RKO (cell line): ENCODE measurements at places on chromosomes 11 and 22.

DNA sequence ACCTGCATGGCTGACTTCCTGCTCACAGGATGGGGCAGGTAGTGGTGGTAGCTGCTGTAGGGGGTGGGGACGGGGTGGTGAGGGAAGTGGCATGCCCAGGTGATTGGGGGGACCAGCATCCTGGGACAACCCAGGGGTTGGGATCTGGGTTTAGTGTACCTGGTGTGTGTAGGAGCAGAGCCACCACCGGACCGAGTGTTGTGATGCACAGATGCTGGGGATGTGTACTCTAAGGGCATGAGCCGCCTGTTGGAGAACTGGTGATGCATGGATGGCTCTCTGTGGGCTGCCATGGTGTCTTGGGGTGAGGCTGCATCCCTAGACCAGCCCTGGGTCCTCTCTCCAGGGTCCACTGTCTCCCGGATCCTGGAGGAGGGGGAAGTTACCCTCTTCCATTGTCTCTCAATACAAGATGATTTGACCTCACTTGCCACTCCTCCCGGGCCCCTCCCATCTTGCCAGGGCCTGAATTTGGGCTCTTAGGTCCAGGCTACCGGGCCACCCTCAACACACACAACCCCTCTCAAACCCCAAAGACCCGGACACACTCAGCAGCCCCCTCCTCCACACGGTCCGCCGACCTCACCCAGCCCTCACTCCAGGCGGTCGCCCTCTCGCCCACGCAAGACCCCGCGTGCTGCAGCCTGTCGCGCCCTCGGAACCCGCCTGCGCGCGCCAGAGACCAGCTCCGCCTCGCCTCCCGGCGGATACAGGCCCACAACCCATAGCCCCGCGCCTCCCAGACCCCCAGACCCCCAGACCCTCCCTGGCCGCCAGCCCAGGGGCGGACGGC, 619 bp downstream of the LRRC75B start:
- DNase-seq: peak; percentile 47

DNA sequence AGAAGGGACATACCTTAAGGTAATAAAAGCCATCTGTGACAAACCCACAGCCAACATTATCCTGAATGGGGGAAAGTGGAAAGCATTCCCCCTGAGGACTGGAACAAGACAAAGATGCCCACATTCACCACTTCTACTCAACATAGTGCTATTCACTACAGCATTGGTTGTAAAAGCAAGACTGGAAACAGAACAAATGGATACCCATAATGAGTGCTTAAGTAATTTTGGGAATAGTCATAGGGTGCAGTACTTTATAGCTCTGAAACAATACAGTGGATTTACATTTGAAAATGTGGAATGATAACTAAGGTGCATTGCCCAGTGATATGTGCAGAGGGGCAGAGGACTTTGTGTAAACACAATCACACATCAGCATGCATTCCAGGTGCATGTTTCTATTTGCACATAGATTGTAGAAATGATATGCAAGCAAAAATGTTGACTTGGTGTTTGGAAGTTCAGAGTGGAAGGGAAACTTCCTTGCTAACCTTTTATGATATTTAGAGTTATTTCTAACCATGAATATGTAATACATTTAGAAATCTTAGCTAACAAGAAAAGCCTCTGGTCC, 112.3 kb downstream of the IGLL1 start:
- DNase-seq: no peak

DNA sequence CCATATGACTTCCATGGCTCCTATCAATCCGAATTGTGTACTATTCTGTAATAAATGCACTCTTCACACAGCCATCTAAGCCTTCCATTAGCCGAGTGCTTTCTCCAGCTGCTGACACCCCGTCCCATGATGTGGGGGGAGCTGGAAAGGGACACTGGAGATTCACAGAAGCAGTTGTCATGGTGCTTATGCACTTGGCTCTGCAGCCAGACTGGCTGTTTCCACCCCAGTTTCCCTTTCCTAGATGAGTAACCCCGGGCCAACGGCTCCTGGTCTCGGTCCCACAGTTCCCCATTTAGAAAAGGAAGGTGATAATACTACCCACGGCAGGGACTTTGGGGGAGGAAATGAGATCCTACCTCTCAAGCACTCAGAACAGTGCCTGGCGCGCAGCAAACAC, 244.9 kb upstream of the SYN3 start:
- no peak for DNase-seq

GRCh38 chr22:37855462-37855861, 6.2 kb downstream of the EIF3L start:
- DNase-seq: no peak

DNA sequence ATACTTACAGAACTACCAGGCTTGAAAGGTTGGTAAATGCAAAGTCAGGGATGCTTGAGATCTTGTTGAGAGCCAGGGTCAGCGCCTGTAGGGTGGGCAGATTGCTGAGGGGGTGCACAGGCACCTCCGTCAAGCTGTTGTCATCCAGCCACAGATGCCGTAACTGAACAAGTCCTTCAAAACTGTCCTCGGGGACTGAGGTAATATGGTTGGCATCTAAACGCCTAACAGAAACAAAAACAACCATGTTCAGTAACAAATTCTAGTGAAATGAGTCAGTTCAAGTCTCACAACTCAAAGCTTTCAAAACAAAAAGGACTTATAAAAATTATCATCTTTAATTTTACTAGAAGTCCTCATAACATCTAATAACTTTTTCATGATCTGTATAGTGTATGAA, 22.2 kb upstream of the CCDC34 start:
- DNase-seq: no peak

DNA sequence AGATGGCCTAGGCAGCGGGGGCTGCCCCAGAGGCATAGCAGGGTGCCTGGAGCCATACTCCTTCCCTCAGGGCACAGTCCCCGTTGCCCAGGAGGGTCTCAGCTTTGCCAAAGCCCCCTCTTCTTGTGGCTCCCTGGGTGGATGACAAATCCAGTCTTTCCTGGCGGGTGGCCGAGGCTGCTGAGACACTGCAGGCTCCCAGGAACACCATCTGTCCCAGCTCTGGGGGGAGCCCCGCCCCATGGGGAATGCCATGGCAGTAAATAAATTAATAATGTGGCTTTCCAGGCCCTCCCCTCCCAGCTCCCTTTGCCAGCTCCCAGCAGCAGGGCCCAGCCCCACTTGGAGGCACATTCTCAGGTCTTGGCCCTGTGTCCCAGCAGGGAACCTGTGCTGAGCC, 45.0 kb downstream of the PDE2A start:
- DNase-seq: no peak
